ENCODE measurements at places on chromosomes 6 and 20.

DNA sequence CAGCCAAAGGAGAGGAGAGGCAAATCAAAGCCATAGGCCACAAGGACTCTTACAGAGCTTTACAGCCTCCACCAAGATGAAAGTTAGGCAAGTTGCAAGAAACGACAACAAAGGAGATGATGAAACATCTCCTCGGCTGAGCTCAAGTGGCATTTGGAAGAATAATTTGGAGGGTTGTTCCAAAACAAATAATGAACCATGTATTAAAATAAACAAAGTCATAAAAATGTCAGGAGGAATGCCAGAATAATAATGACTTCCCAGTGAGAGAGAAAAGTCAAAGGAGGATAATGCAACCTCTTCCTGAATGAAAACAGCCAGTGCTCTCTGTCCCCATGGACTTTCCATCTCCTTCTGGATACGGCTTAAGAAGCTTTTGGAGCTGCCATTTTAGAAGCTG lies 371.4 kb upstream of the ID4 start:
- DNase-seq, result peak; percentile 64

- DNase-seq, result peak; percentile 3
Observed at GRCh38 chr6:26089272-26089671, 2.0 kb downstream of the HFE start.

GRCh38 chr20:50343490-50344179 lies 153.0 kb downstream of the CEBPB start:
- DNase-seq, result no peak

DNA sequence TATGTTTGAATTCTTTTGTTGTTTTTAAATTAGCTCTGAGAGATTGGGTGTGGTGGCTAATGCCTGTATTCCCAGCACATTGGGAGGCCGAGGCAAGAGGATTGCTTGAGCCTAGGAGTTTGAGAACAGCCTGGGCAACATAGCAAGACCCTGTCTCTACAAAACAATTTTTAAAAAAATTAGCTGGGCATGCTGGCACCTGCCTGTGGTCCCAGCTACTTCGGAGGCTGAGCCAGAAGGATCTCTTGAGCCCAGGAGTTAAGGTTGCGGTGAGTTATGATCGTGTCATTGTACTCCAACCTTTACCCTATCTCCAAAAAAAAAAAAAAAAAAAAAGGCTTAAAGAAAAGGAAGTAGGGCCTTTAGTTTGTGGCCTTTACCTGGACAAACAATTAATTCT lies 22.9 kb downstream of the DHX35 start:
- no peak for DNase-seq

DNA sequence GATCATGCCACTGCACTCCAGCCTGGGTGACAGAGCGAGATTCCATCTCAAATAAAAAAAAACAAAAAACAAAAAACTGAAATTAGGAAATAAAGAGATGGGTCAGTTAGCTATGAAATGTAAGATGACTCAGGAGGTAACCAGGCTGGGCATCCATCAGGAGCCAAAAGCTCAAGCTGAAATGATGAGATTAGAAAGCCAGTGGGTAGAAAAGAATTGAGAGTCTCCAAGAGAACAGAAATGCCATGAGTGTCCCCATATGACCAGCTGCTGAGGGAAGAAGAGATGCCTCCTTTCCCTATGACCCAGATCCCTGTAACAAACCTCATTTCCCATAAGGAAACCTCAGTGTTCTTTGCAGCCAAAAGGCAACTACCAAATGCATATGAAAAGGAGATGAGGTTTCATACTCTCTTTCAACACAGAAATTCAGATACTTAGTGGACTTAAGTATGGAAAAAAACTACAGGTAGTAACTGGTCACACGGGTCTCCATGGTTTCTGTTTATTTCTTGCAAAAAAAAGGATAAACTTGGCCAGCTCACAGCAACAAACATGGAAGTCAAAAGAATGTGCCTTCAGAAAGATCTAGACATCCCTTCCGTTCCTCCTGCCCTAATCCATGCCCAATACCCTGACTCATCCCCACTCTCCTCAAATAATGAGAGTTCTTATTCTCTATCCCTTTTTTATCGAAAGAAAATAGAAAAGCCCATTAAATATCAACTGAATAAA lies 8.1 kb downstream of the ARHGAP18 start:
- peak; percentile 63 for DNase-seq

DNA sequence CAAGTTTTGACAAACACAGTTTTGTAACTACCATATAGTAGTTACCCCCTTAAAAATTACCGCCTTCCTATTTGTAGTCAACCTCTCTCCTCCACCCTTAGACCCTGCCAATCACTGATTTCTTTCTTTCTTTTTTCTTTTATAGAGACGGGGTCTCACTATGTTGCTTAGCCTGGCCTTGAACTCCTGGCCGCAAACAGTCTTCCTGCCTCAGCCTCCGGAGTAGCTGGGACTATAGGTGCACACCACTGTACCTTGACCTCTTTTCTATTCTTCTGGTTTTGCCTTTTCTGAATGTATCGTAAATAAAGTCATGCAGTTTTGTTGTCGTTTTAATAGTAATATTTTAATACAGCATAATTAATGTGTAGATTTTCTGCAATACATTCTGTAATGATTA lies 460.3 kb downstream of the EPM2A start:
- DNase-seq, result no peak

- peak; percentile 11 for DNase-seq
Observed at GRCh38 chr6:63615590-63615989, 20.0 kb upstream of the PHF3 start.

- DNase-seq, result no peak
Observed at GRCh38 chr6:156437121-156437879, 339.9 kb upstream of the ARID1B start.

DNA sequence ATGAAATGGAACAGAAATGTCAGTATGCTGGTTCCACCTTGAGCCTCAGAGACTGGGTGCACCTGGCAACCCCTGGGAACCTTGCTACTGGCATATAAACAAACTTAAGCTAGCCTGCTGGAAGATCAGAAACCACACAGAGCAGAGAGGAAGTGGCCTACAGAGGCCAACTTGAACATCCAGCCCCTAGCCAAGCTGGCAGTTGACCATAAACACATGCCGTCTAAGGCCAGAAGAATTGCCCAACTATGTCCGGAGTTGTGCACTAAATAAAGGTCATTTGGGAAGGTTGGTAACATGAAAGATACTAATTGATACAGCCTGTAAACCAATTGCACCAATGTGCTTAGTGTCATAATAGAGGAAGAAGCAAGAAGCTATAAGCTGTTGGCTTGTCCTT lies 266.6 kb upstream of the BTBD3 start:
- DNase-seq, result no peak

DNA sequence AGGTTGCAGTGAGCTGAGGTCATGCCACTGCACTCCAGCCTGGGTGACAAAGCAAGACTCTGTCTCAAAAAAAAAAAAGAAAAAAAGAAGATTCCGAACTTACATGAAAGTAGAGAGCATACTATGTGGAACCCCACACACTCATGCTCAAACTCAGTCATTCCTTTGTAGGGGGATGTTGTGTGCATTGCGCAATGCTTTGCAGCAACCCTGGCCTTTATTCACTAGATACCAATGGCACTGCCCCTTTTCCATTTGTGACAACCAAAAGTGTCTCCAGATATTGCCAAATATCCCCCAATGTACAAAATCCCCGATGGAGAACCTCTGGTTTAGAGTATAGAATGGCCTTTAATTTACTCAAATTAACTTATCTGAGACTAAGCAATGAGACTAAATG lies 158.6 kb downstream of the GJA1 start:
- no peak for DNase-seq

DNA sequence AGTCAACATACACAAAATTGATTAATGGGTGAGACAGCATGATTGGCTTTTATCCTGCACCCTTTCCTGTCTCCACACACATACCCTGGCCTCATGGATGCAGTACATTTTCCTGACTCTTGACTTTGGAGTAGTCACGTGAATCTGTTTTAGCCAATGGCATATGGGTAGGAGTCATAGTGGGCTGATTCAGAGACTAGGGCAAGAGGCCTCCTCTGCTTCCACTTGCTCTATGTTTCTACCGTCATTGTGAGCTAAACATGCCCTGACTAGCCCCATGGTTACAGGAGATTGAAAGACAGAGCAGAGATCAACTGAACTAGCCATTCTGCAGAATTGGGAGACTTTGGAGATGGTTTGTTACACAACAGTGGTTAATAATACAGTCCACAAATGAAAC lies 850.0 kb downstream of the DHX35 start:
- no peak for DNase-seq

DNA sequence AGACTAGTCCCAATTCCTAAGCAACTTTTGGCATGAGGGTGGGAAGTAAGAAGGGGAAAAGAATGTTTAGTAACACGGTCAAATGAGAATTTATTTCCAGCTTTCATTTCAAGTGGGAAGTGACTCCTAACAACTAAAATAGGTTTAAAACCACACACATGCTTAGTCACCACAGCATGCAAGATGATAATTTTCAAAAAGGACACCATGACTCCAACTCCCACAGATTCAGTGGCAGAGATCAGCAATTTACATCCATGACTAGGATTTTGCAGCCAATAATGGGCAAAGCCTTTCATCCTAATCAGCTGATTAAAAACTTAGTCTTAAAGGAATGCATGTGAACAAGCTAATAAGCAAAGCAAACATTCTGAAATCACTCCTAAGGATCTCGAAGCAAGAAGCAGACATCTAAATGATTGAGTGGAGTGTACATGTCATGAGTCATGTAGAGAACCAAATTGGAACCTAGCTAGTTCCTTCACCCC lies 48.1 kb upstream of the GCLC start:
- DNase-seq, result peak; percentile 18
